Mucosa of gallbladder (tissue), 1 donor: ENCODE measurements at places on chromosomes 13 and 19. TPM values are rescaled to one million over a fixed set of nuclear protein-coding genes. Genes with fewer than 3 reads are reported as not detected.

GRCh38 chr19:52640916-52641315 is 2.8 kb upstream of the ZNF83 start:
- no peak for DNase-seq

The SIGLECL1 gene
- total RNA-seq = not detected

GRCh38 chr19:31278555-31279435 is 70.4 kb downstream of the TSHZ3 start:
- DNase-seq = no peak

DNA sequence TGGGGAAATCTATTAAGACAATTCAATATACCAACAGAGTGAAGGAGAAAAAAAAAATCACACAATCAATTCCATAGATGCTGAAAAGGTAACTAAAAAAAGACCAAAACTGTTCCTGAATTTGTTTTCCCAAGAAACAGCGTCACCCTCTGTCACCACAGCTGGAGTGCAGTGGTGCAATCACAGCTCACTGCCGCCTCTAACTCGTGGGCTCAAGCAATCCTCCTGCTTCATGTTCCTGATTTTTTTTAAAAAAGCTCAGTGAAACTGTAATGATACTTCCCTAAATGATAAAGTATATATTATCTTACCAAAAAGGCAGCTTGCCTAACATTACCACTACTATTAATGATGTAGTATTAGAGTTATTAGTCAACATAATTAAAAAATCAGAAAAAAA is 19.6 kb upstream of the ZFP14 start:
- DNase-seq = no peak

The HSPB6 gene
- total RNA-seq = 654 TPM

DNA sequence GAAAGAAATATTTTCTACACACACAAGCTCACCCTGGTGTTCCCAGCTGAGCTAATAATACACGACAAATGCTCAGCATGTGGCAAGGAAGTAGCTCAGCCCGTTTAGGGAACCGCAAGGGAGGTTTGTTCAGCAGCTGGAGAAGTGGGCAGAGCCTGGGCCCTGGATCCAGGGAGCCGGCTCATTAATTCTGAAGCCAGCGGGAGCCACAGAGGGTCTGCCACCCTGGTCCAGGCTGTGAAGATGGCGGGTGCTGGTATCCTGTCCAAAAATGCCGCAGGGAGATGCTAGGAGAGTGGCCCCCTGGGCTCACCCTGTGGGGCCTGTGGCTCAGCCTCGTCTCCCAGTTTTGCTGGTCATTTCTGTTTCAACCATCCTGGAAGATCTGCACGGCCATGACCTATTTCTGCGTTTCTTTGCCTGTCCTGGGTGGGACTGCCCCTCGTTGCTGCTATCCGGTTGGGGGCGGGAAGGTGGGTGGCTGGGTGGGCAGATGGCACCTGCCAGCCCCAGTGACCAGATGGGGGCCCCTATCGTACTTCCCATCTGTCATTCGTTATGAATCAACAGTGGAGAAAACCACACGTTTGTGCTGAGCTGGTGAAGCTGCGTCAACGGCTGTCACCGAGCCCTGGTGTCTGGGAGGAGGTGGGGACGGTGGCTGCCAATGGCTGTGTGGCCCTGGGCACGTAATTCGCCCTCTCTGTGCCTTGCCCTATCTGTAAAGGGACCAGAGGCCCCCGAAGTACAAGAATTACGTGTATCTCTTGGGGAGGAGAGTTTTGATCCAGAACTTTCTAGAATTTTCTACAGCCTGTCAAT is 2.7 kb upstream of the GNA15 start:
- DNase-seq = peak; percentile 57

The SPTBN4 gene
- total RNA-seq = 3.5 TPM

- no peak for DNase-seq
Observed at GRCh38 chr19:54230031-54230430, 7.2 kb upstream of the LILRB3 start.

DNA sequence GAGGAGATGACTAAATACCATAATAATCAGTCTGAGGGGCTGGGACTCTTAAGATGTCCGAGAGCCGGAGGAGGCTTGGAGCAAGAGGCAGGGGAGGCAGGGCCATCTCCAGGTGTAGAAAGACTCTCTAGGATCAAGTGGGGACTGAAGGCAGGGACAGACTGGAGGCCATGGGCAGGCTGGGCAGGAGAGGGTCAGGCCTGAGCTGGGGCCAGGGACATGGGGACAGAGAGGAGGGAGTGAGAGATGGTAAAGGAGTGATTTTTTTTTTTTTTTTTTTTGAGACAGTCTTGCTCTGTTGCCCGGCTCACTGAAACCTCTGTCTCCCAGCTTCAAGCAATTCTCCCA is 2.2 kb downstream of the JOSD2 start:
- no peak for DNase-seq

DNA sequence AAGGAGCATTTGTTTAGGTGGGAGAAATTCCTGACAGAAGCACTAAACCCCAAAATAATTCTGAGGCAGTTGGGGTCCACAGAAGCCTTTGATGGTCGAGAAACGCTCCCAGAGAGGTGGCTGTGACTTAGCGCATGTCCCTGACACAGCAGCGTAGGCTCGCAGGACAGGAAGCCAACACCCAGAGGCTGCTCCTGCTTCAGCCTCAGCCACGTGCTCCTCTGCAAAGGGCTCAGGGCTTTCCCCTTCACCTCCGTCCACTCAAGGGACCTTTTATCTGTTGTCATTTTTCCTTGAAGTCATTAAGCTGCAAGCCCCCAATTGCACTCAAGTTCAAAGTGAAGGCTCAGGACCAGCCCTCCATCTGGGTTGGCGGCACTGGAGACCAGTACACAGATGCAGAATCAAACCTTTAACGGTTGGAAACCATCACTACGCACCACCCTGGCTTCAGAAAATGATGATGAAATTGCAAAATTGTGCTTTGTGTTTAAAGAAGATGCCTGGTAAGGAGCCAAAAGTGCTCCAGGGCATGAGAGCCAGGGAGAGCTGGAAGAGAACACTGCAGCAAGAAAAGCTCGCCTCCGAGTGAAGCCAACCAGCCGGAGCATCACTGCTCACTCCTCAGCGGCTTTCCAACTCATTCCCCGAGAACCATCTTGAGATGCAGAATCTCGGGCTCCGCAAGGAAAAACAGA is 219.6 kb downstream of the RAP2A start:
- DNase-seq = no peak

The SHANK1 gene
- total RNA-seq = 1.1 TPM

The CNN2 gene
- 104 TPM for total RNA-seq

- DNase-seq = no peak
Observed at GRCh38 chr19:31334849-31335624, 14.2 kb downstream of the TSHZ3 start.

The SELENOV gene
- not detected for total RNA-seq
